GM18507 (cell line): ENCODE measurements at places on chromosomes 2 and 18.

- DNase-seq = no peak
Measured at GRCh38 chr18:31773774-31774476, 13.2 kb upstream of the SLC25A52 start.

- DNase-seq = no peak
Measured at GRCh38 chr2:117921520-117921919, 92.3 kb downstream of the CCDC93 start.

- no peak for DNase-seq
Measured at GRCh38 chr18:50218432-50219197, 23.7 kb upstream of the MYO5B start.

DNA sequence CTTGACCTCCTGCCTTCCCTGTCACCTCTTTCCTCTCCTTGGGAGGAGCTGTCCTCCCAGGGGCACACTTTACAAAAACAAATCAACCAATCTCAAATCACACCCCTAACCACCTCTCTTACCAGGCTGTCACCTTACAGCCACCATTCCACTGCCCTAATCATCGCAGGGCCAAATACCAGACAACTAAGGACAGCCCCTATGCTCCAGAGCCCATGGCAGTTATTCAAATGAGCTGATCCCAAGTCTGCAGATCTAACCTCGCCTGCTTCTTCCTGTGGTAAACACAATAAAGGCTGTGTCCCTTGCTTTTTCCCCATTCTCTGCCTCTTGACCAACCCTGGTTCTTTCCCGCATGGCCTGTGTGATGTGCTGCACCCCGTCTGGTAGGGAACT is 154.2 kb upstream of the CNTNAP5 start:
- DNase-seq = no peak

DNA sequence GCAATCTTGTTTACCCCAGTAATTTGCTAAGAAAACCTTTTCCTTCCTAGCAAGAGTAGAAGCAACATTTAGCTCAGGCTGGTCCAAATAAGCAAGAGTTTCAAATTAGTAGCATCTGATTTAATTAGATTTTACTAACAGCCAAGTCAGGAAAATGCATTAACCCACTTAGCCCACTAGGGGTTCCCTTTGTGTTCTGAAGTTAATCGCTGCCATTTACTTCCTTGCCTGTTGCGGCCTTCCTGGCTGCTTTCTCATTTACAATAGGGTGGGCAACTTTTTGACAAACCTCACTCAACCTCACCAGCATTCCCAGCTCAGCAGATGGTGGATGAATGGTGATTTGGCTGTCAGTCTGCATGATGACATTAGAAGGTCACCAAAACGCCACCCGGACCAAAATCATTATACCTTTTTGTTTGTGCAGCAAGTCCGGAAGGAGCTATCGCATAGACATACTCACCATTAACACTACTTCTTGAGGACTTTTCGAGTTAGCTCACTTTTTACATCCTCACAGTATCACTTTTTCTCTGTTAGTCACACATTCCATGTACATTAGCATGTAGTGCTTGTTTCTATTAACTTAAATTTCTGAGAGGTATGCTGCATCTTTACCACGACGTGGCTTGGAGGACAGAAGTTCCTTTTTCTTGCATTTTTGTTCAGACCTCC is 101.5 kb upstream of the SETBP1 start:
- DNase-seq = peak; percentile 14
